ENCODE measurements at places on chromosomes 1 and 21.

GRCh38 chr1:63665824-63666223 is 72.6 kb downstream of the PGM1 start:
- ATAC-seq = no peak

GRCh38 chr21:39189857-39190604 is 6.8 kb upstream of the PSMG1 start:
- no peak for ATAC-seq

DNA sequence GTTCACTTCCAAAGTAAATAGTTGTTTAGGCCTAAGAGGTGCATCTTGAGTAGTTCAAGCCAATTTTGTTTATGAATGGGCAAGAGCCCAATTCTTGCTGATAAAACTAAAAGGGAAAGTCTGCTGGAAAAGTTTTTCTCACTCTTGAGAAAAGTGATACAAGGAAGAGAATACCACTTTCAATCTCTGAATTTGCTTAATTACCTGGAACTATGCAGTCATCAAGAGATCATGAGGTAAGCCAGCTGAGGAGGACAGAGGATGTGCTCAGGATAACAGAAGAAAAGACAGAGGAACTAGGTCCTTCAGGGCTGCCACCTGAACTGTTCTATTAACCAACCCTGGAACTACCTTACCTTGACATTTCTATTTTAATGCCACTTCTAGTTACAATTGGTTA is 42.2 kb downstream of the ILDR2 start:
- ATAC-seq = no peak

- no peak for ATAC-seq
Observed at GRCh38 chr1:111454859-111455641, 5.8 kb downstream of the ATP5PB start.

GRCh38 chr1:214902636-214903320 is 179.8 kb upstream of the KCNK2 start:
- no peak for ATAC-seq

GRCh38 chr1:108729481-108729880 is 16.8 kb downstream of the FNDC7 start:
- no peak for ATAC-seq

DNA sequence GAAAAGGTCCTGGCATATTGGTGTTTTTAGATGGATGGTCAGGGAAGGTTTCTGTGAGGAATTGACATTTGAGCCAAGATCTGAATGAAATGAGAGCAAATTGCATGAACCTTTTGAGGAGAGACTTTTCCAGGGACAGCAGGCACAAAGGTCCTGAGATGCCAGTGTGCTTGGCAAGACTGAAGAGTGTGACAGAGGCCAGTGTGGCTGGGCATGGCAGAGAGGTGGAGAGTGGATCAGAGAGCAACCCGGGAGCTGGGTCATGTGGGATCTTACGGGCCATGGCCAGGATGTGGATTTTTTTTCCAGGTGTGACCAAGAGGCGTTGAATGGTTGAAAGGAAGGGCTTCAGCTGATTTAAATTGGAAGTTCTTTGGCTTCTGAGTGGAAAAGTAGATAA is 3.4 kb downstream of the SCCPDH start:
- ATAC-seq = no peak

DNA sequence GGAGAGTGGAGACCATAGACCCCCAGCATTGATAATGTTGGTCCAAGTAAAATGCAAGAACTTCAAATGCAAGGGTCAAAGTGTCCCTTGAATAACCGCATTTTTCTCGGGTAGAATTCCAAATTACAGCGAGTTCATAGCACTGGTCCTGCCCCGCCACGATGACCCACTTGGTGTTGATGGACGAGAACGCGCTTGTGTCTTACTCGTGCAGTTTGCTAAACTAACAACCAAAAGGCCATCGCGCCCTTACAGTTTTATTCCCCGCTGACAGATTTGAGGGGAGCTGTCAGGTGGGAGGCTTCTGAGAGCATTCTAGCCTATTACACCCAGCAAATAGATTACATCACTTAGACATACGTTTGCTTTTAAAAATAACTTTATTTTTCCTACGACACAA is 17.3 kb upstream of the TSPEAR start:
- ATAC-seq = no peak

DNA sequence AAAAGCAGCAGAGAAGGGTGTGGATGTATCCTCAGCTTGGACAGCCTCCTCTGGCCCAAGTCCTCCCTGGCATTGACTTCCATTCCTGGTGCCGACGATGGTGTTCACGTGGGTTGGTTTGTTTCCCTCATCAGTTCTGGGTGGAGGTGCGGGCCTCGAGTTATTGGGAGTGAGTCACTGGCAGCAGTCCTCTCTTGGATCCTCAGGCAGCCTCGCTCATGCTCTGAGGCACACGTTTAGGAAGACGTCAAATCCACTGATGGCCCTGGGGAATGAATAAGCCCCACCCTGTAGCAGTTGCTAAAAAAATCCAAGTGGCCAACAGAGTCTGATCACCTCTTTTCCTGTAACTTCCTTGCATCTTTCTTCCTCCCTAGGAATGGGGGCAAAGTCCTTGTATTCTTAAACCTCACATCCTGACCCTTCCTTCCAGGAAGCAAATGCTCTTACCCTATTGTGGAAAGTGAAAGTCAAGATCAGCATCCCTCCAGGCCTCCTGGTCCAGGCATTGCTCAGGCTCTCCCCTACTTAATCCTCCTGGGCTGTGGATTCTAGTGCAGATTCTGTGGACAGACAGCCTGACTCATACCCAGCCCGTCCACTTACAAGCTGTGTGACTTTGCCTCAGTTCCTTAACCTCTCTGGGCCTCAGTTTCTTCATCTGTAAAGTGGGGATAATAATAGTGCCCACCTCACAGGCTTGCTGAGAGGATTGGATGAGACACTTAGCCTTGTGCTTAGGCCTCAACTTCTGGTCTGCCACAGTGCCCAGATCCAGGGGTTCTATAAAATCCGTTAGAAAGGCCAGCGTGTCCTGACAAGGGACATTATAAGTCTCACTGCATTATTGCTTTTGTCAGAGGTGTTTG is 111.1 kb downstream of the TLR5 start:
- ATAC-seq = no peak

DNA sequence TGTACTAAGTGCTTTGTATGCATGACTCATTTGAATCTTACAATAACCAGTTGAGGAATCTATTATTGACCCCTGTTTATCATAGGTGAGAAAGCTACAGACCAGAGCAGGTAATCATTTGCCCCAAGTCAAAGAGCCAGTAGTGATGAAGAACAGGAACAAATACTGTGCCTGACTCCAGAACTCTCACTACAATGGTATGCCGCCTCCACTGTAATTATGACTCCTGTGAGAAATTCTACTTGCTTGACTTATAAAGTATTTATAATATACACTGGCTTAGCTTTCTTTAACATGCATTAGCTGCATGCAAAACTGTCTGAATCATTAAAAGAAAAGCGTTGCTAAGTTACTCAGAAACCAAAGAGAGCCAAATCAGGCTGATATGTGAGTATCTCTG is 92.6 kb downstream of the ZNF281 start:
- no peak for ATAC-seq

GRCh38 chr1:23100074-23100748 is 68.4 kb downstream of the LUZP1 start:
- ATAC-seq = peak; percentile 76

GRCh38 chr1:226371027-226371694 is 36.7 kb downstream of the PARP1 start:
- no peak for ATAC-seq

DNA sequence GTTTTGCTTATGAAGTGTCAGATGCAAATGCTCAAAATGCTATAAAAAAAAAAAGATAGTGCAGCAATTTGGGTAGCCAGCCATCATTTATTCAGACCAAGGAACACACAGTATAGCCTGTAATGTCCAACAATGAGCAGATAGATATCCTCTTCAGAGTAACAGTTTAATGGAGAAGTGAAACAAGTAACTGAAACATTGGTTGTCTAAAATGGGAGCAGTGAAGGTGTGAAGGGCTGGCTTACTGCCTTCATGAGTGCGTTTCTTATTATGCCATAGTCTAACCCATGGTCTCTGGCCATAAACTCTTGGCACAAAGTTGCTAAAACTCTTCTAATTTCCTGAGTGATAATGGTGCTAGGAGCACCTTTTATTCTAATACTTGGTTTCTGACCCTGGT is 11.4 kb downstream of the RGS5 start:
- ATAC-seq = no peak

DNA sequence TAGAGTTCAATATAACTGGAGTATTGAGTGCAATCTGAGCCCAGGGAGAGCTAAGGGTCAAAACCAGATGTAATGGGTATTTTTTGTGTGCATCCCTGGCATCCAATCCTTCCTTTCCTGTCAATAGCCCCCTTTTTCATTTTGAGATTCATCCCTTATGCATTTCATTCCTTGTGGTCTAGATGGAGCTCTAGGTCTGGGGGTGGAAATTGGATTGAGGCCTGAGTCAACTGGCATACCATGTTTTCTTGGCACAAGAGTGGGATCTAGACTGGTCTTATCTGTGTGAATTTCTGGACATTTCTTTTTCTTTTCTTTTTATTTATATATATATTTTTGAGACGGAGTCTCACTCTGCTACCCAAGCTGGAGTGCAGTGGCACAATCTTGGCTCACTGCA is 67.3 kb upstream of the RAB3GAP2 start:
- ATAC-seq = no peak

- ATAC-seq = no peak
Observed at GRCh38 chr1:55156093-55156492, 59.1 kb downstream of the USP24 start.

DNA sequence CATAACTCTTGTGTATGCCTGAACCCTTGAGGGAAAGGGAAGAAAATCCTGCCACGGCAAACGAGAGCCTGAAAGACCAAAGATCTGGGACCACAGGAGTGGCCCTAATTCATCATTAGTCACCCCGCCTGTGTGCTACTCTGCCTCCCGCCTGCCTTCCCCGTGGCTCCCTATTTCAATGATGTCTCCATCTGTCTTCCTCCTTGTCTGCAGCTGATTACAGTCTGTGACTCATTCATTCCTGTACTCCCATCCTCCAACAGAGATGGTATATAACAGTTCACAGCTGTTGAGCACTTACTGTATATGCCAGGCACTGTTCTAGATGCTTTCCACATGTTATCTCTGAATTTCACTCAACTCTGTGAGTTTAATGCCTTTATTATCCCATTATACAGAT is 96.6 kb downstream of the SEC16B start:
- peak; percentile 67 for ATAC-seq

GRCh38 chr1:30886710-30887428 is 21.7 kb downstream of the SDC3 start:
- no peak for ATAC-seq

GRCh38 chr1:2795926-2796325 is 5.6 kb downstream of the TTC34 start:
- no peak for ATAC-seq

GRCh38 chr1:173861731-173862145 is 6.1 kb downstream of the GAS5 start:
- ATAC-seq = peak; percentile 35

DNA sequence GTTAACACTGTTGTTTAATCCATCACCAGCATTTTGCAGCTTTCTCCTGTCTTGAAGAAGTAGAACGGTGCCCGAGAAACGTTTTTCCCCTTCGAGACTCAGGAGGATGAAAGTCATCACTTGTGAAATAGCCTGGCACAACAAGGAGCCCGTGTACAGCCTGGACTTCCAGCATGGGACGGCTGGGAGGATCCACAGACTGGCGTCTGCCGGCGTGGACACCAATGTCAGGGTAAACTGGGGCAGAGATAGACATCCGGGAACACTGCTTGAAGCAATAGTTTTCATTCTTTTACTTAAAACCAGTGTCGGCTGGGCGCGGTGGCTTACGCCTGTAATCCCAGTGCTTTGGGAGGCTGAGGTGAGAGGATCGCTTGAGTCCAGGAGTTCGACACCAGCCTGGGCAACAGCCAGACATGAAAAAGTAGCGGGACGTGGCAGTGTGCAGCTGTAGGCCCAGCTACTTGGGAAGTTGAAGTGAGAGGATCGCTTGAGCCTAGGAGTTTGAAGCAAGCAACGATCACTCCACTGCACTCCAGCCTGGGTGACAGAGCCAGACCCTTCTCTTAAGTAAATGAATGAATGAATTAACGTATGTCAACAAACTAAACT is 945 bp downstream of the CHAF1B start:
- no peak for ATAC-seq

DNA sequence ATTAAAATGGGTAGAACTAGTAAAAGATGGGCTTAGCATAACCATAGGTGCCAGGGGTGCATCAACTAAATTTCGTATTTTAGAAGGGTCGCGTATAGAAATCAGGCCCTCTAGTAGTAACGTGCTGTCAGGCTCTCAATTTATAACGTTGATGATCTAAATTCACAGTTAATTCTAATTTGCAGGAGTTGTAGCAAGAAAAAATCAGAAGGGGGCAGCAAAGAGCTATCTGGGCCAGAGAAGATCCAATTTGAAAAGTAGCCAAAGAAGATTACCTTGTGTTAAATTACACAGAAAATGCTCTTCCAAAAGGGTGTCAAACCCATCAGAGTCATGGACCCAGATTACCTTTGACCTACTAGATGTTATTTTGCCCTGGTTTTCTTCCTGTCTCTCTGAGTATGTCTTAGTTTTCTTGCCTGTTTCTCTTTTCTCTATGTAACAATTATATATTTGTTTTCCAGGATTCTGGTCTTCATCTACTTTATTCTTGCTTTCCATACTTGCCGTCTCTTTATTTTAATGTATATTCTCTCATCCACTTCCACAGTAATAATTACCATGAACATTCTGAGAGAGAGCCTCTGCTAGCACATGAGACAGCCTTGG is 1030.9 kb downstream of the AMY1C start:
- no peak for ATAC-seq

Data from motor neuron (in vitro differentiated cells).